ENCODE measurements at places on chromosomes 2 and 18. TPM values are rescaled to one million over a fixed set of nuclear protein-coding genes. Genes with fewer than 3 reads are reported as not detected.

DNA sequence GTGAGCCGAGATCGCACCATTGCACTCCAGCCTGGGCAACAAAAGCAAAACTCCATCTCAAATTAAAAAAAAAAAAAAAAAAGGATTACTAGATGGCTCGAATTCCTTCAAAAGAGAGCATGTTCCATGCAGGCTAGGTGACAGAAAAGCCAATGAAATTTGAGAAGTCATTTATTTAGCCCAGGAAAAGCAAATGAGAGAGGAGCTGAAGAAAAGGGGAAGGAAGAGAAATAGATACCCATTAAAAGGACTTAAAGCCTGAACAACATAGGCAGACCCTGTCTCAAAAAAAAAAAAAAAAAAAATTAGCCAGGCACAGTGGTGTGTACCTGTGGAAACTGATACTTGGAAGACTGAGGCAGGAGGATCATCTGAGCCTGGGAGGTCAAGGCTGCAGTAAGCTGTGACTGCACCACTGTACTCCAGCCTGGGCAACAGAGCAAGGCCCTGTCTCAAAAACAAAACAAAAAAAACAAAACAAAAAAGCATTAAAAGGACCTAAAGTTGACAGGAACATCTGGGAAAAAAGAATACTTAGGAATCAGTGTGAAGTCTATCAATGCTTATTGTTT lies 11.1 kb downstream of the SEPTIN10 start:
- DNase-seq, result no peak

- DNase-seq, result no peak
Measured at GRCh38 chr2:135743860-135744259, 2.2 kb downstream of the UBXN4 start.

GRCh38 chr2:209771474-209772289 lies at the start of gene UNC80:
Gene UNC80 (plus strand): TSS chr2:209771832. CDS start chr2:209772073, 241 bp downstream.
- DNase-seq, result no peak

- DNase-seq, result no peak
Measured at GRCh38 chr2:20494241-20494640, 47.4 kb downstream of the RHOB start.

DNA sequence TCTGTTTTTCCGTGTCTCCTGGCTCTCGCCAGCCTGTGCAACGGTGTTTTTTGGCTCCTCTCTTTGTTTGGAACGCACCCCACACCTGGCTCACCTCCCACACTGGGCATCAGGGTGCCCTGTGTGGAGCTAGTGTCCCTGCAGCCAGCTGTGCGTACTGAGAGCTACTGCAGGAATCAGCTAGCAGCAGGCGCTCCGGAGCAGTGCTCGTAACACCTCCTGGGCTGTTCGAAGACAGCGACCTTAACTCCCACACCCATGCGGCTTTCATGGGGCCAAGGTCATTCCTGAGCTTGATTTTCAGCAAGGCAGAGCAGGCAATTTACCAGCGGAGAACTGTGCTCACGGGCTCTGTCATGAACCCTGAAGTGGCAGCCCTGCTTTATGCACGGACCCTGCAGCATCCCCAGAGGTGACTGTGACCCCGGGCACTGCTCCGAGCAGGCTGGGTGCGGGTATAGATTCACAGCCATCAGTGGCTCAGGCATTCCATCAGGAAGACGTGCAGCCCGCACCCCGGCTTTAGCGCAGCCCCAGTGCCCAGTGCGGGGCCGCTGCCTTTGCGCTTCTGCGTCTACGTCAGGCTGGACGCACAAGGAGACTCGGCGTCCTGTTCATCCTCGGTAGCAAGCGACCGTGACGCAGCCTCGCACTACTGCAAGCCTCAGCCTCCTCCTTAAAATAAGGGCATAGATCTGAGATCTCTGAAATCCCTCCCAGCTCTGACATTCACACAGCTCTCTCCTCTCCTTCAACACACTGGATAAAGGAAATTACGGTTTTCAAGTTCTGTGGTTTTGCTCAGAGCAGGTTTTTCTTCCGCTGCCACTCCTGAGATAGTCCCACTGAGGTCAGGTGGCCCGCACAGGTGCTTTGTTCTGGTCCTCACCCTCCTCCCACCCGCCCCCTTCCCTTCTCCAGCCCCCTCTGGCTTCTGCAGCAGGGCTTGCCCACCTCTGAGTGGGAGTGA lies 58.2 kb downstream of the ADI1 start:
- DNase-seq, result no peak

The SERPINB13 gene
- not detected for polyA plus RNA-seq

The ST8SIA5 gene
- not detected for polyA plus RNA-seq

Measured in naive thymus-derived CD4-positive, alpha-beta T cell (primary cell).